Esophagus mucosa (tissue), 1 donor: ENCODE measurements at places on chromosomes 6 and 20.

- ATAC-seq: no peak
Measured at GRCh38 chr6:105862936-105863607, 223.1 kb upstream of the PRDM1 start.

- no peak for ATAC-seq
Measured at GRCh38 chr6:106623039-106623438, 6.3 kb downstream of the RTN4IP1 start.

- peak; percentile 54 for ATAC-seq
Measured at GRCh38 chr6:19413323-19413722, 423.8 kb upstream of the ID4 start.

- ATAC-seq: peak; percentile 35
Measured at GRCh38 chr20:21125072-21125848, 622 bp upstream of the KIZ start.

- ATAC-seq: no peak
Measured at GRCh38 chr6:130583268-130583667, 217.5 kb downstream of the TMEM200A start.

DNA sequence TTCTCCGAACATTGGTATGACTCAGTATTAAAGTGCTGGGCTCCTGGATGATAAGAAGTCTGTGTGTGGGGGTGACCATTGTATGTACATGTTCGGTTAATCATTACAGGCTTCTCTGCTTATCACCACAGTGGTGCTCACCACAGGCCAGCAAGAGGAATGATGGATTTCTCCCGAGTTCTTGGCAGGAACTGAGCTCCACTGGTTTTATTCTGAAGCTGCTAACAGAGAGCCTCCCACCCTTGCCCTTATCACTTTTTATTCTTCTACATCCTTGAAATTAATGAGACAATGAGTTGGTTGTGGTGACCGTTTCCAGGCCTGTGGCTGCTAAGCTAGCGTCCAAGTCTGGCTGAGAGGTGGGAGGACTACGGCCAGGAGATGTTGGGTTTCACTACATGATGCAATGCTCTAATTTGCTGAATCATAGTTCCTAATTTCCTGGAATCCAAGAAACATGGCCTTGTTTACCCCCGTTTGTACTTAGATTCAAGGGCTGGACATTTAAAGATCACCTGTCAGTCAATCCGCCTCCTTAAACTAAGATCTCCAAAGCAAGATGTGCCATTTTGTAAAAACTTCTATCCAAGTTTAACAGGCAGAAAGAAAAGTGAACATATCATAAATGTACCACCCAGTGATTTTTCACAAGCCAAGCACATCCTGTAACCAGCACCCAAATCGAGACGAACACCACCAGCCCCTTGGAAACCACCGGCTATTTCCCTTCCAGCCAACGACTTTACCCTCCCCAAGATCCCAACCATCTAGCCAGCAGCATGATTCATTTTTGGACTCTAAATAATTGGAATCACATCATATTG lies 172.5 kb downstream of the FOXA2 start:
- ATAC-seq: no peak

- peak; percentile 85 for ATAC-seq
Measured at GRCh38 chr6:18148304-18149025, 6.4 kb downstream of the TPMT start.

DNA sequence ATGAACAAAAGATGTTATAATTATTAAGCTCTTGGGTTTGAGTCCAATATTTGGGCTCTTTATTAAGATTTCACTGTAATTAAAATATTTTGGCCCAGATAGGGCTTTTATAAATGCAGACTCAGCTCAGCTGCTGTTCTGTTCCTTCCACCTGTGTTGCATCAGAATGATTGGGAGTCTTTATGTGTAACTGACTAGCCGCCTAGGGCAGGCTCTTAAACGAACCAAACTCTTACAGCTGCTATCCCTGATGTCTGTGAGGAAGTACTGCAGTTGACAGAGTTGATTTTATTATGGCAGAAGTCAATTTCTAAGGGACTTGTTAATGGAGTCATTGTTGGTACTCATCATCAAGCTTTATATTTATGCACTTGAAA lies 144.7 kb downstream of the MYO6 start:
- ATAC-seq: no peak

DNA sequence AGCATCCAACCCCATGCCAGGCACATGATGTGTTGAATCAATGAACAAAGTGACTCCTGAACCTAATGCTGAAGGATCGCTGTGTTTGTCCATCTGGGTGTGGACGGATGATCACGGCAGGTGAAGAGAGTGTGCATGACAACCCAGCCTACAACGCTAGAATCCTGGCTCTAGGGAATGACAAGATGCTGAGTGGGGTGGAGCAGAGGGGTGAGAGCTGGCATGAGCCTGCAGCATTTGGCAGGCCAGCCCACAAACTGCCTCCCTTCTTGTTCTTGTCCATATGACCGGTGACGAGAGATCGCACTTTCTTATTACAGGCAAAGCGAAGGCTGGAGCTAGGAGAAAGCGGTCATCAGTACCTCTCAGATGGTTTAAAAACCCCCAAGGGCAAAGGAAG lies 54.7 kb upstream of the CDKAL1 start:
- no peak for ATAC-seq

- ATAC-seq: peak; percentile 18
Measured at GRCh38 chr6:2914318-2914660, 11.2 kb upstream of the SERPINB9 start.

DNA sequence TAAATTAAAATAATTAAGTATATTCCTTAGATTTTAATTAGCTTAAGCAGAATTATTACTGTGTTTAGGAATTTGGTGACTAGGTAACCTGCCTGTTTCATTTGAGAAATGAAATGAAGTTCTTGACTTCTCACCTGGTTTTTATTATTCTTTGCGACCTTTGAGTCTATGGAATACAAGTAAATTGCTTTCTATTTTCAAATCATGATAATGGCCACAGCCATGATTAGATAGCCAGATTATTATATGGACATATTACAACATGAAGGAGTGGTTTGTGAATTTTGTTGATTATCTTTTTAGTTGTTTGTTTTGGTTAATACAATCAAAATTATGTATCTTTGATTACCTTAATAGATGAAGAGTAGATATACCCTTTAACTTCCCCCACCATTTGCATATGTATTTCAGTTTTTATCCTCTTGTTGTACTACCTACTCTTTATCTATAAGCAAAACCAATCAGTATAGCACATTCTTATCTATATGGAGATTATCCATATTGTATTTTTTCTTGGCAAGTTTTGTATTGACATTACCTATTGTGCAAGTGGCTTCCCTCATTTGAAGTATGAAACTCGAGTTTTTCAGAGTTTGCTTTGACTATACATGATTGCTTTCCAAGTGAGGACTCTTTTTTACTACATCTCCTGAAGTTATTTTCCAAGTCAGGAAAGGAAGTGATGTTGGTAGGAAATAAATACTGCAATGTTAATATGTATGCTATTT lies 47.9 kb downstream of the CD2AP start:
- no peak for ATAC-seq

- ATAC-seq: peak; percentile 79
Measured at GRCh38 chr20:571754-572441, 28.3 kb upstream of the CSNK2A1 start.

DNA sequence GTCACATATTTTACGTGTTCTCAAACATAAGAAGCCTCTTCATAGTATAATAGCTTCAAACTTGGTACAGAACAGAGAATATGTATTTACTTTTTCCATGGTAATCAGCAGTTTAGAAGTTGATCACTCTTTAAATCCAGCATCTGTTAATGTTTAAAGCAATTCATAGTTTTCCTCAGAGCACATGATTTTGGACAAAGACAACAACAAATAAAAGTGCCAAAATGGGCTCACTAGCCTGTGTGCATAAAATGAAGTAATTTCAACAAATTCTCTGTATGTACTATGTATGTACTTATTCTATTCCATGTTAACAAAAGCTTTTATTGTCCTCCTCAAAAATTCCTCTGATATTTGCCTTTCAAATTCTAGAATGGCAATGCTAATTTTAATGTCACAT lies 38.1 kb upstream of the UST start:
- ATAC-seq: no peak

DNA sequence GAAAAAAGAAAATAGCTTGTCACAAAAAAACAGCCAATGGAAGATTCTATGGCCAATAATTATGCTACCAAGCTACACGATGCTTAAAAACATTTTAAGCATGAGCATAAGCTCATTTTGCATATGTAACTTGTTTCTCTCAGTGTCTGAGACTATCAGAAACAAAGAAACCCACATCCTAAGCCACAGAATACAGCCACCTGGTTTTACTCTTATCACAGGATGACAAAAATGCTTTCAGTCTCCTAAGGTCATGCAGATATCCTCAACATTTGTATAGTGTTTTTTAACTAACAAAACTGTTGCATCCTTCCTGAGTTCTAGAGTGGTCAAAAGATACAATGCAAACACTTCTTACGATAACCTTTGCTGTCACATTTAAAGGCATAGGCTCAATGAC lies 172.1 kb upstream of the RUNX2 start:
- ATAC-seq: no peak

DNA sequence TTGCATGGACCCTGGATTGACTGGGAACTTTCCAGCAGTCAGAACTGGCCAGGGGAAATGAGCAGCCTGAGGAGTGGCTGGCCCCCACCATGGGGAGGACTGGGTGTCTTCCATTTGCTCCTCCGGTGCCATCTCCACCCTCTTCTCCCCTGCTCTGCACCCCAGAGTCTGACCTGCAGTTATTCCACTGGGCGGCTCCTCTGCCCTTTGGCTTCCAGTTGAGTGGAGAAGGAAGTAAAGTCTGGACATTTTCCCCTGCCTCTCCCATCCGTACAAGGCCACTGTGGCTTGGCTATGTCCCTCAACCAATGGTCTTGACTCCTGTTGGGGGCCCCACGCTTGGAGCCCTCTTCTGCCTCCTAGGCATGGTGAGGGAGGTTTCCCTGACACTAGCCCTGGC lies 47.9 kb upstream of the NEDD9 start:
- ATAC-seq: no peak

GRCh38 chr6:109309917-109310316 lies 72.3 kb downstream of the CD164 start:
- no peak for ATAC-seq

GRCh38 chr20:22928679-22929078 lies 106.4 kb upstream of the SSTR4 start:
- no peak for ATAC-seq
